ENCODE measurements at places on chromosomes 3 and 15.

GRCh38 chr15:47954196-47954595 is 166.6 kb upstream of the SLC24A5 start:
- DNase-seq: no peak

- DNase-seq: peak; percentile 53
These were observed 25.3 kb downstream of the UBXN7 start for GRCh38 chr3:196406811-196407470.

DNA sequence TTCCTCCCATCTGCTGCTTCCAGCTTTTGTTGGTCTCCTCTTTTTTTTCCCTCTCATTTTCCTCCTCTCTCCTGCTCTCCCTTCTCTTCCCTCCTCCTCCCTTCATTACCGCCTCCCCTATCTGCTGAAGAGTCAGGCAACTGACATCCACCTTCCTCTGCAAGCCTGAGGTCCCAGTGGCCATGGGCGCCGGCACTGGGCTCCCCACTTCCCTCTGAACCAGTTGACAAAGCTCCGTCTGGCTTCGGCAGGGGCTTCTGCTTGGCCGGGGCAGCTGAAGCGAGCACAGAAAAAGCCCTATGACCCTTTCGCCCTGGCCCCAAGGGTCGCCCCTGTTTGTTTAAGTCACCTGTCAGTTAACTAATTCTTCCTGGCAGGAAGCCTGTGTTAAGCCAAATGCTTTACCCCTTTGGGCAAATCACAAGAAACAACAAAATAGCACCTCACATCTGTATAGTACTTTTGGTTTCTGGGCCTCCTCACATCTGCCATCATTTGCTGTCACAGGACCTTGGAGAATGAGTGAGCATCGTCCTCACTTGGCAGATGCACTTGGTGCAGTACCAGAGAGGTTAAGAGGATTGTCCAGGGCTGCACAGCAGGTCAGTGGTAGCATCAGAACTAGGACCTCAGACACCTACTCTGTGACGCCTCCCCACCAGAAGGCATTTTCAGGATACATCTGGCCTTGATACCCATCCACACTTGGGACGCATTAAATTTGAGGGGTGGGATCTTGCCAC is 27.7 kb downstream of the ITGA11 start:
- no peak for DNase-seq

DNA sequence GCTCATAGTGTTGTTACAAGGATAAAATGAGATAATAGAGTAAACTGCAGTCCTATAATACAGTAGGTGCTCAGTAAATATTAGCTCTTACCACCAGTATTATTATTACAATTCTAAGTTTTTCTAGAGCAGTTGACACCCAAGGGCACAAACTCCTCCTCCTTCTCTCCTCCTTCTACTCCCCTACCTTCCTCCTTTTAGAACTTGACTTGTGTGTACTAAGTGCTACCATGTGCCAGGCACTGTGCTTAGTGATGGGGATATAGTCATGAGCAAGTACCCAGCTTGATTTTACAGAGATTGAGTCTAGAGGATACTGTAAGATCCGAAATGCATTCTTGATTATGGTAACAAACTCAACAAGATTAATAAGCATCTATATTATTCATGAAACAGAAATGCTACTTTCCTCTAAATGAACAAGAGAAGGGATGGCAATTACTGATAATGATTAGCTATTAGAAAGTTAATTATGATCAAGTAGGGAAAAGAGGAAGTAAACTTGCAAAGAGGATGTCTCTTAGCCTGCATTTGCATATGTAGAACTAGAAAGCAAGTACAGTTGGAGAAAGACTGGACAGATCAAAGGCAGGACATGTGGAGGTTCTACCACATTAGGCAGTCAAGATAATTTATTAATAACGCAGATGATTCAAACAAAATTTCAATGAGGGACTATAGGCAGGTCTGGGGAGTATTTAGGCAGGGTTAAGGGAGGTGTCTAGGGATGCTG is 72.3 kb downstream of the CLDN11 start:
- DNase-seq: no peak

DNA sequence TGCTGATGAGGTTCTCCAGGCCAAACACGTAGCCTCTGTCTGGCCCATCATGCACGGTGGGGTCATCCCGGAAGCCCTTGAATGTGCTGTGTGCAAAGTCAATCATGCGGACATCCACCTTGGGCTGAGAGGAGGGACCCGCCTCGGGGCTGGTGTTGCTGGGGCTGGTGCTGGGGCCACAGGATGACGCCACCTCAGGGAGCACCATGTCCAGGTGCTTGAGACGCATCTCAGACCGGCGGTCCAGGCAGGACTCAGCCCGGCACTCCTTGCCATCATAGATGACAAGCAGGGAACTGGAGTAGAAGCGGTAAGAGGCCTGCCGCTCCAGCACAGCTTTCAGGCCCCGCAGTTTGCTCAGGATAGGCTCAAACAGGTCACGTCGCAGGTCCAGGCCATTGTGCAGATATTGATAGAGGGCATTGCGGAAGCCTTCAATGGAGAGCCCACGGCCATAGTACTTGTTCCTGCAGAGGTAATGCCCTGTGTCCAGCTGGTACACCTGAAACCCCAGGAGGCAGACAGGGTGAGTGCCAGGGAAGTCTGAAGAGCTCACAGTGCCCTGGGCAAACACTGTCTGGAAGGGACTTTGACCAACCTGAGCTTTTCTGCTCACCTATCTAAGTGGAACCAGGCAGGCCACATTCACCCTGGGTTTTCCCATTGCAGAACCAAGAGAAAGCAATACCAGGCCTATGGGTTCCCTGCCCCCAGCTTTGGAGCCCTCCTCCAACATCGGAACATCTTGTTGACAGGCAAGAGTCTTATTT is 3.6 kb upstream of the GMPPB start:
- no peak for DNase-seq

GRCh38 chr3:72768481-72768880 is 79.8 kb downstream of the SHQ1 start:
- DNase-seq: no peak

DNA sequence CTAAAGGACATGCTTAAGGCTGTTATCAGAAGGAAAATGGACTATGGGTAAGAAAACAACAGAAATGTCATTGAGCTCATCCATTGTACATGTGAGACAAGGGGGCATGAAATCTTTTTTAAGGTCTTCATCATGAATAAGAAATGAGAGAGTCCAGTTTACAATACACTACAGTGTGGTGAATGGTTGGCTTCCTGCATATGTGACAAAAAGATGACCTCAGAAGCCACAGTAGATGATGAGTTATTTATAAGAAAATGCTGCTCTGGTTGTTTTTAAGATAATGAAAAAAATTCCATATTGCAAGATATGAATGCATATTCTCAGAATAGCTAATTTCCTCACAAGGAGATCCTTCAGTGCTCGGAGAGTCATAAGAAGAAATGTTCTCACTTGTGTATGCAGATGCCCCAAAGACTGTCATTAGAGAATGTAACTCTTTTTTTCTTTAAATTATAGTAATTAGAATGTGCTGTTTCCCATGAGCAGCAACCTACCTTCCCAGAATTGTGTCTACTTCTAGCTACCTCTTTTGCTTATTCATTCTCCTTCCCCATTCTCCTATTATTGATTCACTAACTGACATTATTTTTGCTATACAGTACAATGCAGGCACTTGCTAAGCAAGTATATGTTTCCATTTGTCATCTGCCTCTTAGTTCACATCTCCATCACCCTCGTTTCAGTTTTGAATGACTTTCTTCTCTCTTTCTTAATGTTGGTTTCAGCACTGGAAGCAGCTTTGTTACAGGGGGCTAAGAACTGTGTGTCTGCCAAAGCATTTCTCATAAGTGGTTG is 152.0 kb upstream of the PEX5L start:
- DNase-seq: no peak

DNA sequence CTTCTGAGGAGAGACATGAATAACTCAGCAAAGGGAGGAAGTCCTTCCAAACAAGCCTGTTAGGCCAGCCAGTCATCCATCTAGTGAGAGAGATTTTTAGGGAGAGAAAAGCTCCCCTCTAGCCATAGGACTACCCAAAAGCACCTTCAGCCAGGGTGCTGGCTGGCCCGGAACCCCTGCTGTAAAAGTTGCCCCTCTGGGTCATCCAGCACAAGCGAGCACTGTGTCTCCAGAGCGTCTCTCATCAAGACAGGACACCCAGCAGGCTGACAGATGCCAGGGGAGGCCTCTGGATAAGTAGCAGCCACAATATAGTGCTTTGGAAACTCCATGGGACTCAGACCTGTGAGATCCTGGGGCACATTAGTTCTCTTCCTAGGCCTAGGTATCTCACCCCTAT is 24.5 kb downstream of the ANXA2 start:
- no peak for DNase-seq

DNA sequence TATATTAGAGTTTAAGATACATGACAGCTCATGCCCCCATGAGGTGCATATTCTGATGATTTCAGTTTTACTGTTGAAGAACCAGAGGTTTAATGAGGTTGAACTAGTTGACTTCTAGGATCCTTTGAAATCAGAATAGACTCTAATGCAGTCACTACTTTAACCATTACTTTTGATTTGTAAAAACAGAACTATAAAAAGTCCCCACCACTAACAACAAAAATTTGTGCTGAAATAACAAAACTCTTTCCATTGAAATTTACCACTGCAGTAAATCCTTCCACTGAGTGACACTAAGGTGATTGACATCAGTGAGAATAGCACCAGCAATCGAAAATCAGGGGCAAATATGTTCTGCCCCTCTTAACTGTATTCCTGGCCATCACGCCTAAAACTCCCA is 214.1 kb downstream of the SHQ1 start:
- DNase-seq: no peak

DNA sequence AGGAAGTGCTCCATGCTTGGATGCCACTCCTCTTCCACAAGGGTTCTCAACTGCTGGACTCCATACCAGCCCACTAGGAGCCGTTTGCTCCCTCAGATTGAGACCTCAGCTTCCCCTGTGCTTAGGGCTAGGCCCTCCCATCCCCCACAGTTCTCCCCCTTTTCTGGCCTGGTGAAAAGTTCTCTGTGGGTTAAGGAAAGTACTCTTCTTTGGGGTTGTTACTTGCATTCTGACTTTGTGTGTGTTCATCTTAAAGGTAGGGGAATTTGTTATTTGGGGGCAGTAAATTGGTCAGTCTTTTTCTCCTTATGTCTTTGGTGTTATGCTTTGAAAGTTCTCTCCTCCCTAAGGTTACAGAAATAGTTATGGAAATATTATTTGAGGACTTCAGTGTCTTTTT is 24.0 kb upstream of the APEH start:
- DNase-seq: no peak

DNA sequence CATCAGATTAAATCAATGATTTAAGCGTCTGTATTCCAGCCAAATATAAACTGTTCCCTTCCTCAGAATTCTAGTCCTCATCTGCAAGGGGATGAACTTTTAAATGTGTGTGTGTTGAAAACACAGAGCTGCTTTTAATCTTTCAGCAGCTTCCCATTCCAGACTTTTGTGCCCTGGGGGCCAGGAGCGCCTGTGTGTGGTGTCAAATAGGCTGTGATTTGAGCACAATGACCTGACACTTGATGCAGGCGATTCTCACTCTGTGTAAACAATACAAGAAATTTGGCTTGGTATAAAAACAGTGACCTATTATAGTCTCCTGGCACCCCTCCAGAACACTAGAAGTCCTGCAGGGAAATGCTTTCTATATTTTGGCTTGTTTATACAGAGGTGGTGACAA is 274.6 kb upstream of the ROPN1 start:
- DNase-seq: no peak

All from urothelium cell line (cell line).